Panc1 (cell line): ENCODE measurements at places on chromosomes 7 and 10.

- DNase-seq = no peak
Observed at GRCh38 chr7:39069896-39070881, 92.5 kb downstream of the POU6F2 start.

DNA sequence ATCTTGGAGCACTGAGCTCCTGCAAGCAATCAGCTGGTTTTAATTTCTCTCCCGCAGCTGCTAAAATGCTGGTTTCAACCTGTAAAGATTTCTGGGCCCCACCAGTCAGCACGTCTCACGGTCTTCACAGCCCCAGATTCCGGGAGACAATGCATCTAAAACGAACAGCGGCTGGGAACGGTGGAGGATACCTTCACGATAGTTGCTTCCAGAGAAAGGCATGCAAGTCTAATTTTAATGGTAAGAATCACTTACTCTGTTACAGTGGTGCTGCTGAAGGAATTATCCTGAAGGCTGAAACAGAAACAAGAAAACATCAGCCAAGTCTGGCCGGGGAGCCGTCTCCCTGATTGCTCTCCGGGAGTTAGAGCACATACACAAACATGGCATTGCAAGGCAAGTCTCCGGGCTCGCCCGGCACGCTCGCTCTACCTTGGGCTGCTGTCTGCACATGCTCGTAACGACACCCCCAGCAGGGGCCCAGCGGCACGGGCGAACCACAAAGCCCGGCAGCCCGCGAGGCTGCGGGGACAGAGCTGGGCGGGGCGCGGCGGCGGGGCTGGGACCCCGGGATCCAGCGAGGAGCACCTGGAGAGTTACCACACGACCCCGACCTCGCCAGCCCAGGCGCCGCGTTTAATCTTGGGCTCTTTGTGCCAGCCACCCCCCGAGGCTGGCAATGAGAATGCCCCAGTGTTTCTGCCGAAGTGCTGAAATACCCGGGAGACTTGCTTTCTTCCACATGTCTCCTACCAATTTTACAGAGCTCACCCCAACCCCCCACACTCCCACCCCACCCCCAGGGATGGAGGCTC, at the start of gene FAM13C:
Gene FAM13C, minus strand, starts transcription at position 406 of the 815 bp plus-strand sequence. Its CDS starts 89 bp downstream, at position 317.
- no peak for DNase-seq

- no peak for DNase-seq
Observed at GRCh38 chr7:40714363-40715052, 579.7 kb downstream of the SUGCT start.

DNA sequence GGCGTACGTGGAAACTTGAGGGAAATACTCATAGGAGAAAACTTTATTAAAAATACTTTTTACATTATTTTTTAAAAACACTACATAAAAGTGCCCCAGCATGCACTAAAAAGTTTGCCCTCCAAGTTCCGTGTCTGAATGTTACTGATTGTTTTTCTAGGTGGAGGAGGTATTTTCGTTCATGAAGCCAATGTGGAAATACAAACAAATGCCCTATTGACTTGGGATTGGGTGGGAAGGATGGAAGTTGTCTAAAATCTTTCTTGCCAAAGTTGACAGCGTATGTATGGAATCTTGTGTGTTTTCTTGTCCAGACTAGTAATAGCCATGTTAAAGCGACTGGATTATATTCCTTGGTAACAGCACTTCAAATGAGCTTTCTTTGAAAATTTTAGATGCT, 1.2 kb downstream of the PROSER2 start:
- no peak for DNase-seq

- DNase-seq = no peak
Observed at GRCh38 chr10:108166401-108166800, 1001.9 kb upstream of the SORCS1 start.

DNA sequence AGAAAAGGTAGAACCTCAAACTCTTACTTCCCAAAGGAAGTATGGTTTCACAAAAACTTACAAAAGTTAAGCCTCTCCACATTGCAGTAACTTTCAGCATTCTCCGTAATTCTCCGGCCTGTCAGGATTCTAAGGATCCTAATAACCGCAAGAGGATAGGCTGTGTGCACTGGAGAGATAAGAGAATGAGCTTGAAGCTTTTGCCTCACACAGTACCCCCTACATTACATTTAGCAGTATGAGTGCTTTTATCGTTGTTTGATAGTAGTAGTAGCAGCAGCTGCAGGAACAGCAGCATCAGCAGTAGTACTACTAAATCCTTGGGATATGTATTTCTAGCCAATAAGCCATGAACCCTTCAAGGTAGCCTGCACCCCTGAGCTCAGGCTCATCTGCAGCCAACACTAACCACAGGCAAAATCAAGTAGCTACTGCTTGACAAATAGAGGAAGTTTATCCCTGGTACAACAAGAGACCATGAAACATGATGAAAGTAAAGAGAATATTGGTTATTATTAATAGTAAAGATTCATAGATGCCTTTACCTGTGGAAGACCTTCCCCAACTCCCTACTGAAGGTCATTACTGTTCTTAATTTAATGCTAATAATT, 222.6 kb upstream of the CNTNAP2 start:
- DNase-seq = no peak

DNA sequence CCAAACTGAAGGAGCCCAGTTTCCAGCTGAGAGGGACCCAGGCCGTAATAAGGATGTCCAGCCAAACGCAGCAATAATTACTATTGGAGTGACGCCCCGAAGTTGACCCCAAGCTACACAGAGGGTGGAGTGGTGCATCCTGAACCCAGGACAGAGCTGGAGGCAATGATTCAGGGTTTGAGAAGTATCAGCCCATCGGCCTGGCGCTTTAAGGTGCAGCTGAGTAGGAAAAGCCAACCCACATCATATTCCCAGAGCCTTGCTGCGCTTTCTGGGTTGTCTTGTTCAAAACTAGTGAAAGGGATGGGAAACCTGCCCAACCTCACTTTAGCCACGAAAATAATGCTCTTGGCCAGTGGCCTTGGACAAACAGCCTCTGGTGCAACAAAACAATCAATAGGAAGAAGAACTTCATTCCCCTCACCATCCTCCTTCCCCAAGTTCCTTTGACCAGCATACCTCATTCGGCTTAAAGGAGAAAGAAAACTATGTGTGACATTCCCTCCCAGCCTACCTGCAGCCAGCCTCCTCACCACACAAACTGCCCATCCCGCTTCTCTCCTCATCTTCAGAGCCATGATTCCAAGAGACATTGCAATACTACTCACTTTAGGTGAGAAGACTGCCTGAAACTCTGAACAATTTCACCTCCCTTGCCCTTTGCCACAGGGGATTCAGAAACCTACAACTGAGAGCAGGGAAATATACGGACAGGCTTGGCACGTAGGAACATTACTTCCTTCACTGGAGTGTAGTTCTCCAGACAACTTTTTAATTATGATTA, 217.2 kb upstream of the MKLN1 start:
- DNase-seq = no peak

- no peak for DNase-seq
Observed at GRCh38 chr10:87928996-87929395, 65.6 kb downstream of the PTEN start.

DNA sequence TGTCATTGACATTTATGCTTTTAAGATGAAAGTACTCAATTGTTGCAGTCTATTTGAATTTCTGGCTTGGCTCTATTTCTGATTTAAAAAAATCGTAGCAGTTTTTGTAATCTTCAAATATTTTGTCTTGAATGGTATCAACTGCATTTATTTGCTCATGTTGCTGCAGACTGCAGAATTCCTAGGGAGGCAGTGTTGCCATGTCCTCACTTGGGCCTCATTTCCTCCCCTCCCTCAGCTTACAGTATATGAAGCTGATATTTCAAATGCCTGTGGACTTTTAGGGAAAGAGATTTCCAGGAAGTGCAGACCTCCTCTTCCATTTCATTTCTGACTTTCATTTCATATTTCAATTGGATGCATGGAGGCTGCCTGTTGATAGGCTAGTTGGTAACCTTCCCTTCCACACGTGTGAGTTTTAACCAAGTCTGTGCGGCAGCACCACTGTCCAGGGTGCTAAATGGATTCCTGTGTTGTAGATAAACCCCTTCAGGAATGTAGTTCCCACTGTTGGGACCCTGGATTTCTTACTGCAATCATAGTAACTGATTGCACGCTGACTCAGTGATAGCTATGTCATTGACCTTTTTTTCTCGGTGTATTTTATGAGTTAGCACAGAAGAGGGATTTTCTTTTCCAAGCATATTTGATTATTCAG, 17.5 kb downstream of the VPS50 start:
- no peak for DNase-seq

GRCh38 chr7:33076737-33077136, 14.2 kb upstream of the NT5C3A start:
- no peak for DNase-seq

- no peak for DNase-seq
Observed at GRCh38 chr10:35907548-35907947, 265.5 kb upstream of the FZD8 start.

DNA sequence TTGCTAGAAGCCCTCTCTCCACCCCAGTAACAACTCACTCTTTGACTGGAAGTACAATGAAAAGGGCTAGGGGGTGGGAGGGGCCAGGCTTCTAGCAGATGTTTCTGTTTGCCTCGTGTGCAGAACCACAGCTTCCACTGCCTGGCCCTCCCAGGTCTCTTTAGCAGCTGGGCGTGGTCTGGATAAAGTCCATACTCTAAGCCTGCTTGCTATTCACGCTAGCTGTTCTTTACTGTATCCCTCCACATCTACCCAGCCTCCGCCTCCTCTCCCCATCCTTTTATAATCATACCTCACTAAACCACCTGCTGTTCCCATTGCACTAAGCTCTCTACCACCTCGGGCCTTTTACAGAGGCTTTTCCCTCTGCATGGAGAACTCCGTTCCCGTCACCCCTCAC, 288.8 kb downstream of the CAMK1D start:
- DNase-seq = no peak

- DNase-seq = no peak
Observed at GRCh38 chr10:48233559-48234005, 40.9 kb downstream of the FRMPD2 start.

DNA sequence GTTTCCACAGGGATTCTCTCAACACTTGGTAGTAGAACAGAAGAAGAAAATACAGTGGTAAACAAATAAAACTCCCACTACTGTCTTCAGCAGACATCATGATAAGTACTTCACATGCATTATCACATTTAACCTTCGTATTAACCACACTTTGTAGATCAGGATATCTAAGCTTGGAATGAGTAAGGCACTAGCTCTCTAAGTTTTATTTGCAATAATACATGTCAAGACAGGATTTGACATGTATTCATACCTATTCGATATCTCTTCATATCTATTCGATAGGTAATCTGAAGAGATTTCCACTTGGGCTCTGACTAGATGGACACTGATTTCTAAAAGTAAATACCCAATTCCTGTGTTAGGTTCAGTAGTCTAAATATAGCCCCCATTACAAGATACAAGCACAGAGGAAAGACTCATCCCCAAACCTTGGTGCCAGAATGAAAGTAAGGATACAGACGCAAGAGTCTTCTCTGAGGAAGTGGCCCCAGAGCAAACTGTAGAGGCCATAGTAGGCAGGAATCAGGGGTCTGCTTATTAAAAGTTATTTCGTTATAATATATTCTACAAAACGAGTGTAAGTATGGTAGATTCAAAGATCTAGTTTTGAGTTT, 58.4 kb downstream of the FOXP2 start:
- DNase-seq = no peak

- no peak for DNase-seq
Observed at GRCh38 chr7:35723011-35723410, 28.1 kb upstream of the HERPUD2 start.

GRCh38 chr10:24528946-24529345, 194.7 kb downstream of the ARHGAP21 start:
- DNase-seq = no peak

DNA sequence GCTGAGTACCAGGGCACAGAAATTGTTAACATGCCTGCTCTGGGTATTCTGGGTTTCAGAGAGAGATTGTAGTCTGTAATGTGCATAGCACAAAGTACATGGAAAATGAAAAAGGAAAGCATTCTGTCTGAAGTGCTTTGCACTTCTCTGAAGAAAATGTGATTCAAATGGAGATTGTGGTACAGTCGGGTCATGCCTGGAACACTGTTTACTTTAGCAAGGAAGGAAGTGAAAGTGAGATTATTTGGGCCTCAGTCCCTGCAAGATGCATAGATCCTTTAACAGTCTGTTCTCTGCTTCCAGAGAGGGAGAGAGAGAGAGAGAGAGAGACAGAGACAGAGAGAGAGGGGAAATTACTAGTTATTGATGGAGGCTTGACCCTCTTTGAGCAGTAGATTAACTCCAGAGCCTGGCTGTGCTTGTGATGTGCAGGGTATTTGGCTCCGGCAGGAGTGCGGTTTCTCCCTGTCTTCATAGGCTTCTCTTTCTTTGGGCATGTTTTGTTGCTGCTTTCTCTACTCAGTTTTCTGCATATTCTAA, 5.4 kb downstream of the VWC2 start:
- no peak for DNase-seq

GRCh38 chr10:62653254-62653653, 151.3 kb upstream of the ADO start:
- DNase-seq = no peak

DNA sequence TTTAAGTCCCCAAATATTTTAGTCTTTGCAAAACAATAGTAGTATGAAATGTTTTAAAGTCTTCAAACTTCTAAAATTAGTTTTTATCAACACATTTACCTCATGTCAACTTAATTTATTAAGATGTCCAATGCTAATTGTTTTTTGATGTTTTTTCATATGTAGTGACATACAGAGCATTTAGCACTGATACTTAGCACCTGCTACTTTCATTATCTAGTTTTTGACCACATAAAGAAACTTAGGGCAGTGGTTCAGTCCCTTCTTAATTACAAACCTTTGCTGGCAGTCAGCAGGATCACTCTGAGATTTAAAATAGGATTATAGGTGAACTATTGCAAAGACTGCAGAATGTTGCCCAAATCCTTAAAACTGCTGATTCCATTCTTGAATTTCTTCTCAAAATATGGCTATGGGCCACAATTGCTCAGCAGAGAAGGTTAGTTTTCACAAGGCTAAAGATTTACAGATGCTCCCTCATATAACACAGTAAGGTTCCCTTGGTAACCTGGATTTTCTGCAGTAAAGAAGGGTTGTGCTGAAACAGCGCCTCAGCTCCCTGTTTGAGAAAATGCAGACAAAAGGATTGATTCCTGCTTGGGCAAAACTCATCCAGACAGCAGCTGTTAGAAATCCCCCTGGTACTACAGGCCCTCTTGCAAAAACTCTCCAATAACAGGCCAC, 3.4 kb downstream of the GPR85 start:
- DNase-seq = no peak

- DNase-seq = no peak
Observed at GRCh38 chr7:147012666-147013065, 896.1 kb downstream of the CNTNAP2 start.

DNA sequence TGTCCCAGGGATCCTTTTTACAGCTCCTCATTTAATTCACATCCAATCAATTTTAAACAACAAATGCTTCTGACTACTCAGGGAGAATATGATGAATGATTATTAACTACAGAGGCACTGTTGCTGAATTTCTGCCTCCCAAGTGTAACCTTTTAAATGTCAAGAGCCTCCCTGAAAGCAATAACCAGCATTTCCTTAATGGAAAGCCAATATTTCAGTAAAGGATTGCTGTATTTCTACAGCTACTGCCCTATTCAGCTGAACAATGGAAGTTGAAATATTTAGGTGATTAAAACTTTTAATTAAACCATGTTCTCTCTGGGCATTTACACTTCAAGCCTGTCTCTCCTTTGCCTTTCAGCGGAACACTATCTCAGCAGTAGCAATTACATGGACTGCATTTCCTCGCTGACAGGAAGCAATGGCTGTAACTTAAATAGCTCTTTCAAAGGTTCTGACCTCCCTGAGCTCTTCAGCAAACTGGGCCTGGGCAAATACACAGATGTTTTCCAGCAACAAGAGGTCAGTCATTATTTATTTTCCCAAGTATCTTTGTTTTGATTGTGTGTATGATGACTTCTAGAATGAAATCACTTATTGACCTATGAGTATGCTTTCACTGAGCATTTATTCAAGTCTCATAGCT, 304.7 kb downstream of the BICC1 start:
- DNase-seq = no peak

- no peak for DNase-seq
Observed at GRCh38 chr10:90344226-90344625, 513.6 kb downstream of the HTR7 start.
